Psoas muscle (tissue), 8 donors: ENCODE measurements at places on chromosomes 12 and 14.

GRCh38 chr12:57226588-57227314 is 2.8 kb upstream of the SHMT2 start:
- no peak for DNase-seq

DNA sequence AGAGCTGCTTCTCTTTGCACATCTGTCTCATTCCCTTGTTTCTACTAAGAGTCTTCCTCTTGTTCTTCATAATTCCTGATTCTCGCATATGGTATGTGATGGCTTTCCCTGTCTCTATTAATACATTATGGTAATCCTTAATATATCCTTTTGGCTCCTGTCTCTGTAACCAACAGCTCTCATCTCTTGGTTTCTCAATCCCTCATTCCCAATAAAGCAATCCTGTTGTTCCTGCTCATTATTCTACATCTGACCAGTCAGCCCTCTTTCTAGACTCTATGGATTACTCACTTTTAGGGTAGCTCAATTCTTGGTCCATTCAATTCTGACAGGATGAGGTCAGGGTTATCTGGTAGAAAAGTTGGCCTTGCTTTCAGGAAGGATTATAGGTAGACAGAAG is 349.9 kb downstream of the LRIG3 start:
- DNase-seq = no peak

DNA sequence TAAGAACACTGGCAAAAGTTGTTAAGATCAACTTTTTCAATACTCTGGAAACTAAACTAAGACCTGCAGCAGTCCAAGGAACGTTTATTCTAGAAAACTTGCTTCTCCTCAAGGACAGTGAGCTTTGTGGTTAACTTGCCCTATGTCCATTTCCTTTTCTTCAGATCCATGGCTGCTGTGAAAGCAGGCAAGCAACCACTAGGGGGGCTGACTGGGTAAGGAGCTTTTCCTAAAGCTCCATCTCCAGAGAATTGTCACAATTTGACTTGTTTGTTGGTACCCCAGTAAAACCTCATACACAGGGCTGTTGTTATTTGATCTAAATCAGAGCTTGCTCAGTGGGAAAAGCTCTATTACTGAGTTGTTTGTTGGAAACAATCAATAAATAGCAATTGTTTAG is 10.1 kb upstream of the RPL10L start:
- DNase-seq = no peak

DNA sequence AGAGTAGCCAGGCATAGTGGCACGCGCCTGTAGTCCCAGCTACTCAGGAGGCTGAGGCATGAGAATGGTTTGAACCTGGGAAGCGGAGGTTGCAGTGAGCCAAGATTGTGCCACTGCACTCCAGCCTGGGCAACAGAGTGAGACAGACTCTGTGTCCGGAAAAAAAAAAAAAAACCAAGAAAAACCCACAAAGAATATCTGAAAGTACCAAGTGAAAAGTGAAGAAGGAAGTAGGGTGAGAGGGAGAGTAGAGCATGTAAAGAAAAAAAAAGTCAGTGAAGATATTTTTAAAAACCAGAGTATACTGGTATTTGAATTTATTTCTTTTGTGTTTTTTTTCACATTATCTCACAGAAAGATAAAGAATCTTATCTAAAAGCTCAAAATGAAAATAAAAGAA is 43.3 kb upstream of the ISM2 start:
- no peak for DNase-seq

GRCh38 chr12:118884226-118884625 is 97.1 kb upstream of the SRRM4 start:
- no peak for DNase-seq
